ENCODE measurements at places on chromosomes 5 and 9.

DNA sequence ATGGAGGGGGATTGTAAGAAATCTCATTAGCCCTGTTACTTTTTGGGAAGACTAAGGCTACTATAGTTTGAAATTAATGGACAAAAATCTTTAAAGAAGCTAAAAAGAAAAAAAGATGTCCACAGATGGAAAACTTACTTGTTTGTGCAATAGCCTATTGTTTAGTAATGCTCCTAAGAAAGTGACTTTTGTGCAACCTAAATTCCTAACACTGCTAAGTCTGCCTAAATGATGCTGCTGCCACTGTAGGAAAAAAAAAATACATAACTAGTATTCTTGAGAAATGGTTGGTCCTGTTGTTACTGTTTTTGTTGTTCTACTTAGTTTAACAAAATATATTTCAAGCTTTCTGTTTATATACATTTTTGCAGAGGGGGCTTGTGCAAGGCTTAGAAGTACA, 108.2 kb upstream of the NR3C1 start:
- DNase-seq: no peak

DNA sequence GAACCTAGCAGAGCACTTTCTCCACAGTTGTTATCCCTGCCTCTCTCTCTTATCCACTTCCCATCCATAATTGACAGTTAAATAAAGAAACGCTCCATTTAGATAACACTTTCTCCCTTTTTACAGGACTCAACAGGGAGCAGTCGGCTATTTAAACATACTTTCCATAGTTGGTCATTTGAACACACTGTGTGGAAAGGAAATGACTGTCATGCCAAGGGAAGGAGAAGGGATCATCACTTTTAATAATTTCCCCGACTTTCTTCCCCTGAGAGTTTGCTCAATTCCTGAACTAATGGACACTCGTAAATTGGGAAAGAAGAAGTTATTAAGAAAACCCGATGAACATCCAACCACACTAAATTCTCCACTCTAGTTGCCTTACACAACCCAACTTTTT, 400.8 kb upstream of the PTGER4 start:
- no peak for DNase-seq

DNA sequence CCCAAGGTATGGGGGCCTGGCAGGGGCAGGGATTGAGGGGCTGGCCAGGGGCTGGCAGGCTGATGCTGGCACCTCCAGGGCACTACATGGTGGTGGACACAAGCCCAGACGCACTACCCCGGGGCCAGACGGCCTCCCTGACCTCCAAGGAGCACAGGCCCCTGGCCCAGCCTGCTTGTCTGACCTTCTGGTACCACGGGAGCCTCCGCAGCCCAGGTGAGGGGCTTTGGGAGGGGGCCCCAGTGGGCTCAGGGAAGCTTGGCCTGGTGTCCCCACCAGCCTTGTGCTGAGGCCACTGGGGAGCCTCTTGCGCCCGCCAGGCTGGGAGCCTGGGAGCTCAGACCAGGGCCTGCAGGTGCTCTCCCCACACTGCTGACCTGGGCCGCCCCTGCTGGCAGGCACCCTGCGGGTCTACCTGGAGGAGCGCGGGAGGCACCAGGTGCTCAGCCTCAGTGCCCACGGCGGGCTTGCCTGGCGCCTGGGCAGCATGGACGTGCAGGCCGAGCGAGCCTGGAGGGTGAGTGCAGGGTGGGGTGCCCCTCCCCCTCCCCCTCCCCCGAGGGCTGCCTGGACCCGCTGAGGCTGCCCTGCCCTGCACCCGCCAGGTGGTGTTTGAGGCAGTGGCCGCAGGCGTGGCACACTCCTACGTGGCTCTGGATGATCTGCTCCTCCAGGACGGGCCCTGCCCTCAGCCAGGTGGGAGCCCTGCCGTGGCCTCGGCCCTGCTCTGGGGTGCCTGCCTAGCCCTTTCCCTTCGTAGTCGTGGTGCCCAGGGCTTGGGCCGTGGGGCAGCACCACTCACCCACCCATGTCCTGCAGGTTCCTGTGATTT, 5.7 kb downstream of the MAMDC4 start:
- DNase-seq: no peak

GRCh38 chr9:106130374-106130773, 436.0 kb downstream of the TMEM38B start:
- DNase-seq: no peak

DNA sequence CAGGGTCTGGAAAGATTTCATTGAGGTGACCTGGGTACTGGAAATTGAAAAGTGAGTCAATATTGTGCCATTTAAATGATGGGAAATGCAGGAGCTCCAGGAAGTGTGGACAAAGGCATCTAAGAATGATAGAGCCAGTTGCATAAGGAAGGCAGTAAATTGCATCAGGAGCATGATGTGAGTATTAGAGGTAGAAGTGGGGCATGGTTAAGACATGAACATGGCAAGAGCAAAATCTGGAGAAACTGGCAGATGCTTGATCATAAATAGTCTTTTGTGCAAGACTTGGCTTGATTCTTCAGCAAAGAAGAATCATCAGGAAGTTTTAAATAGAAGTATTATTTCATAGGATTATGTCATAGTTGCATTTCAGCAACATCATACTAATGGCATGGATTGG, 157.4 kb upstream of the PUM3 start:
- DNase-seq: no peak

DNA sequence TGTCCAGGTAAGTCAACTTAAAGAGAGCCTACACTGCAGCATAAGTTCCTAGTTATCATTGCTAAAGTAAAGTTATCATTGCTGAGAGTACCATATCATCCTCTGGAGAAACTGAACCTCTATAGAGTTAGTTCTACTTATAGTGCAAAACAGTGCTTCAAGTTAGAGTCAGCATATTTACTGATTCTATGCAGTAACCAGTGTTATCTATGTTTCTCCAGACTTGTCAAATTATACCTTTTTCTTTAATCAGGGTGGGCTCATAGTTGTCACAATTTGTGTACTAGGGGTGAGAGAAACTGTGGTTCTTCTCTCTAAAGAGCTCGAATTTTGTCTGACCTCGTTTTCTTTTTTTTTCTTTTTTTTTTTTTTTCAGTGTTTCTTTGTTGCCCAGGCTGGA, 79.6 kb downstream of the ANXA2R start:
- no peak for DNase-seq

Data from NCI-H2171 treated with DMSO at 0.1 percent for 48 hours (cell line).